ENCODE measurements at places on chromosomes 5 and 9. TPM values are rescaled to one million over a fixed set of nuclear protein-coding genes. Genes with fewer than 3 reads are reported as not detected.

ZDHHC21 gene
- total RNA-seq, result 11.1 TPM

ZMYND19 gene
- 18.6 TPM for total RNA-seq

GRCh38 chr5:135724617-135725016 is 109.8 kb upstream of the SLC25A48 start:
- no peak for DNase-seq

- no peak for DNase-seq
These were observed at the start of gene ITK for GRCh38 chr5:157180374-157181264. TSS of gene ITK (plus strand) at chr5:157180840. CDS start at chr5:157180978, 138 bp downstream.

DNA sequence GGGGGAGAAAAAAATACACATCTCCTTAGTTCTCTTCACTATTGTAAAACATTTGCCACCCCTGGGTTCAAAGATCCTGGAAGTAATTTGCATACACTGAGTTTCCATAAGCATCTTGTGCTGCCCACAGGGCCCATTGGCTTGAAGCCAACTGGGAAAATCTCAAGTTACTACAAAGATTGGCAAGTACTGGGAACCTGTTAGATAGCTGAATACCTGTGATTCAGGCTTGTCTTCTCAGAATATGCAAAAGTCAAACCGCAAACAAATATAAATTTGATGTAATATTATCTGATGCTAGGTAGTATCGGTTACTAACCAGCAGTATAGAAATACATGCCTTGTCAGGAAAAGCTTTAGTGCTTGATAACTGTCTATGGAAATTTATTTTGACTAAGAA is 156.9 kb upstream of the FST start:
- DNase-seq, result no peak

DNA sequence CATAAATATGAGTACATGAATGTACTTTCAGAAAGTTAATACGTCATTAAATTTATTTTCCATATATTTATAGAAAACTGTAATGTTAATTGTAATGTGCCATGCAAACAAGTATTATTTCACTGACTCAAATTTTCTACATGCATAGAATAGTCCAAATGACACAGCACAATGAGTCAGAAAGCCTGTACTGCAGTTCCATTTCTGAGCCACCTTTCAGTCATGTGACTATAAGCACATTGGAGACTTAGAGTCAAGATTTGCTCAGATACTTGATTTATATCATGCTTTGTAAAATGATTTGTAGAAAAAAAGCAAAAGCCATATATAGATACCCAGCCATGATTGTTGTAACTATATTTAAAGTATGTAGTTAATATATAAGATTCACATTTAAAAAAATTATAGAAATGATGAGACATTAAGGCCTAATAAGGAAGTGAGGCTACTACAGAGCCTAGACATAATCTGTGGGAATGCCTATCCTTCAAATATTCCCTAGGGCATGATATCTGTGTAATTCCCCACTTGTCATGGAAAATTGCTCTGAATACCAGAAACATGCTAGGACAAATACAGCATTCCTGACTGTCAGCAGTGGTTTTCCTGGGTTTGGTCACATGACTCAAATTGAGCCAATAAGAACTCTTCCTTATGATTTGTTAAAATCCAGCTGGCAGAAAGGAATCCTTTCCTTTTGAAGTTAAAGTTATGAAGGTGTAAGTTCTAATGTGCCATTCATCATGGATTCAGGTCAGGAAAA is 50.0 kb downstream of the PTPRD start:
- no peak for DNase-seq

- DNase-seq, result no peak
These were observed 7.6 kb downstream of the TPPP start for GRCh38 chr5:685262-686171.

GRCh38 chr5:159451197-159452052 is 121.1 kb upstream of the IL12B start:
- peak; percentile 85 for DNase-seq

Measured in muscle of leg (tissue), 16 donors.